ENCODE measurements at places on chromosomes 3 and 15. TPM values are rescaled to one million over a fixed set of nuclear protein-coding genes. Genes with fewer than 3 reads are reported as not detected.

Gene CSTA
- total RNA-seq: not detected

DNA sequence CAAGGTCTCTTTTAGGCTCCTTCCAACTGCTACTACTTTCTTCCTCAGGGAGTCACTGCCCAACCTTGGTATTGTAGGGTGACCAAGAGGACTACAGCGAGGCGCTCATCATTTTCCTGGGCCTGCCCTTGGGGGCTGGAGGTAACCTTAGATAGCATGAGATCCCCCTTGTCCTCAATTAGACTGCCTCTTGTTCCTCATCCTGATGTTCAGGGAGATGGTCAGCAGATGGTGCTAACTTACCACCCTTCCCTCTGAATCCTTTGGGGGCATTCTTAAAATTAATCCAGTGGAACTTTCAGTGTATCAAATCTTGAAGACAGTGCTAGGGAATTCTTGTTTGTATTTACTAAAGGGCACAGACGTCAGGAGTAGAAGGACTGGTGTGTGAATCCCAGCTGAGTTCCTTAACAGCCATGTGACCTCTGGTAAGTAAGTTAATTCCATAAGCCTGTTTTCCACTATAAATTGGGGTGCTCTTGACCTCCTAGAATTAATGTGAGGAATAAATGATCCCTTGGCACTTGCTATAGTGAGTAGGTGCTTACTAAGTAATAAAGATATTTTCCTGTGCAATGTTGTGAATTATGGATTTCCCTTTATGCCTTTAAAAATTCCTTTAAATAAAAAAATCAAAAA lies 4.1 kb upstream of the CLPX start:
- H3K4me1 ChIP-seq: peaks cover 4% of the 10 kb centered on the region
- DNase-seq: peak; percentile 16
- no peak overlapping the region for H3K27ac ChIP-seq

GRCh38 chr3:146065573-146066006 lies 95.4 kb downstream of the PLOD2 start:
- no peak for DNase-seq
- H3K4me1 ChIP-seq: no peaks in the 10 kb centered on the region
- no peak overlapping the region for H3K27ac ChIP-seq
- H3K27me3 ChIP-seq: no peaks in the 10 kb centered on the region
- no peaks in the 10 kb centered on the region for H3K36me3 ChIP-seq
- H3K4me3 ChIP-seq: no peak overlapping the region

Gene TRA2B
- 324 TPM for total RNA-seq

Gene CPA3
- total RNA-seq: not detected

Gene CPNE4
- not detected for total RNA-seq

DNA sequence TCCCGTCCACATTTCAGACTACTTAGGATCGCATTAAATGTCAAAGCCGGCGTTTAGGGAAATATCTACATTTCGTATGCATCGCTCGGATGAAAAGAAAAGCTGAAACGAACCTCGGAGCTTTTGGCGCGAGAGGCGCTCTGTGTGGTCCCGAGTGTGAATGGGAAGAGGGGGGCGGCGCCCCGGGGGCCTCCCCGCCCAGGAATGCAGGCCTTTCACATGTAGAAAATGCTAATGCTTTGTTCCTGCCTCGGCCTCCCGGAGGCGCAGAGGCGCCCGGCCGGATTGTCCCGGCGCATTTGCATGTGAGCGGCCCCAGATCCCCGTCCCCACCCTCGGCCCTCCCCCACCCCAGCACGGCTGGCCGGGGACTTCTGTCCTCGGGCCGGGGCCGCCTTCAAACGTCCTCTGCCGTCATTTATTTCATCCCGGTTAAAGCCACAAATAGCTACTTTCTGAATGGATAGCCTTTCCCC lies 37.0 kb upstream of the TRIM71 start:
- no peaks in the 10 kb centered on the region for H3K36me3 ChIP-seq
- H3K27me3 ChIP-seq: no peaks in the 10 kb centered on the region
- peaks cover 4% of the 10 kb centered on the region for H3K4me1 ChIP-seq
- peak overlapping the region; percentile 83 for H3K4me3 ChIP-seq
- no peak for DNase-seq

DNA sequence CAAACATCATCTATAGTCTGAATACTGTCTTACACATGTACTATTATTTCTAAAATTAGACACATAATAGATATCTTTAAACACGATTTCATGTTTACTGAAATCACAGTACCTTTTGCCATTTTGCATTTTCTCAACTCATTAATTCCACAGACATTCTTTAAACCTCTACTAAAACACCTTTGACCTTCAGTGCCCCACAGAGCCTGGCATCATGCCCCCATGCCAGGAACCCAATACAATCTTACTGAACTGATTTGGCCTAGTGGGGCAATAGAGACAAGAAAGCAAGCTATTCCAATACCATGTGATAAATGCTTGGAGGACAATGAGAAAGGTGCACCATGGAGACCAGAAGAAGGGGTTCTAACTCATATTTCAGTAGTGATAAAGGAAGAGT lies 19.3 kb upstream of the GUCA1C start:
- no peaks in the 10 kb centered on the region for H3K27me3 ChIP-seq
- H3K27ac ChIP-seq: no peak overlapping the region
- H3K4me3 ChIP-seq: no peak overlapping the region
- H3K36me3 ChIP-seq: no peaks in the 10 kb centered on the region

Gene PLCH1
- not detected for total RNA-seq

DNA sequence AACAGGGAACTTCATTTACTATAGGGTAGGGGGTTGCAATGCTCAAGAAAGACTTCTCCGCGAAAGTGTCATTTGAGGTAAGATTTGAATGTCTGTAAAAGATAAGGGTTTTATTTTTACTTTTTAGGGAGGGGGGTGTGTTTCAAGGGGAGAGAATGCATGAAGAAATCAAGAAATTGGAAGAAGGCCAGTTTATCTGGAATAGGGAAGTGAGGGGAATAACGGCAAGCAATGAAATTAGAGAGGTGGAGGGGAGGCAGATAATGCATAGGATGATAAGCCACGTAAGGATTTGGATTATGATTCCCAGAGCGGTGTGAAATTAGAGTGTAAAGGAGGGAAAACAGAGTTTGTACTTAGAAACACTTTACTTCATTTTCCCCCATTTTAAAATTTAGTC lies 63.0 kb upstream of the MB21D2 start:
- H3K27me3 ChIP-seq: no peaks in the 10 kb centered on the region
- no peaks in the 10 kb centered on the region for H3K36me3 ChIP-seq
- H3K4me1 ChIP-seq: no peaks in the 10 kb centered on the region
- DNase-seq: no peak
- H3K4me3 ChIP-seq: no peak overlapping the region
- no peak overlapping the region for H3K27ac ChIP-seq

GRCh38 chr15:88077296-88078020 lies 179.1 kb downstream of the NTRK3 start:
- DNase-seq: no peak
- H3K4me1 ChIP-seq: no peaks in the 10 kb centered on the region
- no peak overlapping the region for H3K27ac ChIP-seq
- H3K4me3 ChIP-seq: no peak overlapping the region

DNA sequence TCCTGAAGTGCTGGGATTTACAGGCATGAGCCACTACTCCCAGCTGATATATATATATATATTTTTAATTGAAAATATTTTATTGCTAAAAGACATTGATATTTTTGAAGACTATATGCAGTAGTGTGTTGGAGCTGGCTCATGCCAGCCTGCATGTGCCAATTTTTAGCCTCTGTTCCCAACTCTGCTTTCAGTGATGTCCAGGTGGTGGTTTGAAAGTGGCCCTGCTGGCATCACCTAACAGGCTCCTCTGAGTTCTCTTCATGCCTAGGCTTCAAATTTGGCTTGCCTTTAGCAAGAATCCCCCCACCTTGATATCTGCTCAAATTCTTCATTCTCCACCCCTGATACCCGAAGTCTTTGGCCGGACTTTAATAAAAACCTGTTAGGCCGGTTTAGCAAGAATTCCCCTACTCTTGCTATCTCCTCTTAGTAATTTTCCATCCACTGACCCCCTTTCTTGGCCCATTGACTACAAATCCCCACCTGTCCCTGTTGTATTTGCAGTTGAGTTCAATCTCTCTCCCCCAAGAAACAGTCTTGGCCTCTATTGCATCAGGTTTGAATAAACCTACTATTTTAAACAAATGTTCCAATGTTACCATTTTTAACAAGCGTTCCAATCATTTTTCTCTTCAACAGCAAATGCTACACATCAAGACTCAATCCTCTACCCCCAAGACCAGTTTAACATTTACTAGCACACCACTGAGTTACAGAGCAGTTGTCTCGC lies 23.9 kb upstream of the CTSH start:
- H3K4me3 ChIP-seq: no peak overlapping the region
- H3K36me3 ChIP-seq: no peaks in the 10 kb centered on the region
- H3K27me3 ChIP-seq: no peaks in the 10 kb centered on the region
- no peak overlapping the region for H3K27ac ChIP-seq
- DNase-seq: no peak

GRCh38 chr15:39665629-39666250 lies 84.9 kb downstream of the THBS1 start:
- H3K4me1 ChIP-seq: no peaks in the 10 kb centered on the region
- H3K27me3 ChIP-seq: no peaks in the 10 kb centered on the region
- H3K36me3 ChIP-seq: no peaks in the 10 kb centered on the region

GRCh38 chr3:21159543-21159906 lies 591.5 kb downstream of the ZNF385D start:
- H3K4me1 ChIP-seq: no peaks in the 10 kb centered on the region
- no peak for DNase-seq
- H3K27ac ChIP-seq: no peak overlapping the region
- H3K4me3 ChIP-seq: no peak overlapping the region
- no peaks in the 10 kb centered on the region for H3K36me3 ChIP-seq
- H3K27me3 ChIP-seq: no peaks in the 10 kb centered on the region

- DNase-seq: no peak
- H3K4me1 ChIP-seq: peaks cover 4% of the 10 kb centered on the region
- no peaks in the 10 kb centered on the region for H3K36me3 ChIP-seq
- no peak overlapping the region for H3K27ac ChIP-seq
Observed at GRCh38 chr3:139394116-139394515, 4.7 kb upstream of the COPB2 start.

DNA sequence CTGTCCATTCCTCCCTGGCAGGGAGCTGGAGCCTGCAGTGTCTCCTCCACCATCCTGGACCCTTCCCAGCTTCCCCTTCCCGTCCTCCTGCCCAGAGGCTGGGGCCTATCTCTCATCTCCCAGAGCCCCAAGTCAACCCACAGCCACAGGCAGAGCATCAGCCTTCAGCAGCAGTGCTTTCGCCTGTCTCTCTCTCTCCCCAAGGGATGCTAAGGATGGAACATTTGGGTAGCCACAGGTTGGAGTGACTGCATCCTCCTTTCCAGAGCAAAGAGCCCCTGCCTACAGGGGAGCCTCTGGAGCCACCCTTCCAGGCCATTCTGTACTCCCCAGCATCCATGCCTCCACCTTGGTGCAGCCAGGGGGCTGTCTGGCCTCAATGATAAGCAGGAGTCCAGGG lies 4.2 kb downstream of the PLCB2 start:
- no peak overlapping the region for H3K4me3 ChIP-seq
- H3K4me1 ChIP-seq: peaks cover 22% of the 10 kb centered on the region
- H3K27ac ChIP-seq: no peak overlapping the region
- no peak for DNase-seq
- peaks cover 13% of the 10 kb centered on the region for H3K36me3 ChIP-seq

GRCh38 chr3:138786788-138787271 lies 47.9 kb downstream of the PIK3CB start:
- H3K4me1 ChIP-seq: peaks cover 10% of the 10 kb centered on the region
- DNase-seq: no peak
- no peaks in the 10 kb centered on the region for H3K36me3 ChIP-seq
- H3K27me3 ChIP-seq: no peaks in the 10 kb centered on the region
- H3K4me3 ChIP-seq: no peak overlapping the region

Gene RHOV
- total RNA-seq: 0.40 TPM

GRCh38 chr3:62329971-62330370 lies 43.4 kb downstream of the FEZF2 start:
- H3K36me3 ChIP-seq: no peaks in the 10 kb centered on the region
- no peak overlapping the region for H3K4me3 ChIP-seq
- H3K27me3 ChIP-seq: no peaks in the 10 kb centered on the region
- no peak overlapping the region for H3K27ac ChIP-seq
- DNase-seq: no peak

DNA sequence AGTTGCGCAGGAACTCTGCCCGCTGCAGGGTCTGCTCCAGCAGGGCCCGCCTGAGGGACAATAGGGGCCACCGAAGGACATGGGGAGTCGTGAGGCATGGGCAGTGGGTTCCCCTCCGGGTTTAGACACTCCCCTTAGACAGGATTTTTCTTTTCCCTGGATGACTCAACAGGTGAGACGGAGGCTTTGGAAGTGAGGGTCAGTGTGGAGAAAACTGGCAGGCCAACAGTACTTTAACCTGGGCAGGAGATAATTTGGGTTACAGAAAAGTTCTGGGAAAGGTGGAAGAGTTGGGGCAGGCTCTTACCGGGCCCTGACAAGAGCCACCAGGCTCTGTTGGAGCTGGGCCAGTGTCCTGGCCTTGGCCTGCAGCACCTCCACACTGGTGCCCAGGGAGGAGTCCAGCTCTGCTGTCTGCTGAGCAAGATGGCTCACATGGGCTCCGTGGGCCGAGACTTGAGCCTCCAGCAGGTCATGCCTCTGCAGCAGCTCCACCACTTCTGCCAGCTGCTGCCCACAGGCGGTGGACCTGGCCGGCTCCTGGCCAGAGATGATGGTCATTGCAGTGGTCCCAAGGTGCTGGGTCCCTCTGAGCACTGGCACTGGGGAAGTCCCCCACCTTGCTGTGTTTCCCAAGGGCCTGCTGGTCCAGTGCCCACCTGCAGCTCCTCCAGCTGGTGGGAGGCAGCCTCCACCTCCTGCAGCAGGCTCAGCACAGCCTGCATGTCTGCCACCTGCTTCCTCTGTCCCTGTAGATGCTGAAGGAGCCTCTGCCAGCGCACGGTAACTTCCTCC lies 11.0 kb downstream of the SPTBN5 start:
- no peak for DNase-seq
- no peaks in the 10 kb centered on the region for H3K36me3 ChIP-seq
- H3K27ac ChIP-seq: no peak overlapping the region
- peaks cover 7% of the 10 kb centered on the region for H3K27me3 ChIP-seq
- H3K4me1 ChIP-seq: peaks cover 3% of the 10 kb centered on the region
- no peak overlapping the region for H3K4me3 ChIP-seq

Gene SUSD5
- total RNA-seq: not detected

GRCh38 chr15:93985925-93986324 lies 245.4 kb upstream of the MCTP2 start:
- no peaks in the 10 kb centered on the region for H3K36me3 ChIP-seq
- H3K27ac ChIP-seq: no peak overlapping the region
- peaks cover 14% of the 10 kb centered on the region for H3K4me1 ChIP-seq
- no peaks in the 10 kb centered on the region for H3K27me3 ChIP-seq
- no peak for DNase-seq

GRCh38 chr15:70318594-70319465 lies 221.1 kb upstream of the TLE3 start:
- H3K4me1 ChIP-seq: no peaks in the 10 kb centered on the region
- H3K27ac ChIP-seq: no peak overlapping the region
- no peaks in the 10 kb centered on the region for H3K27me3 ChIP-seq
- no peaks in the 10 kb centered on the region for H3K36me3 ChIP-seq
- H3K4me3 ChIP-seq: no peak overlapping the region

- H3K36me3 ChIP-seq: no peaks in the 10 kb centered on the region
- H3K27me3 ChIP-seq: no peaks in the 10 kb centered on the region
- no peak overlapping the region for H3K27ac ChIP-seq
- H3K4me1 ChIP-seq: no peaks in the 10 kb centered on the region
Observed at GRCh38 chr15:91075739-91076138, 24.3 kb upstream of the SV2B start.

- H3K4me3 ChIP-seq: no peak overlapping the region
Observed at GRCh38 chr3:50512131-50512530, 8.7 kb upstream of the CACNA2D2 start.
